ENCODE measurements at places on chromosomes 12 and 14.

- DNase-seq, result peak; percentile 25
Measured at GRCh38 chr12:52020539-52021336, 14.0 kb downstream of the TAMALIN start.

DNA sequence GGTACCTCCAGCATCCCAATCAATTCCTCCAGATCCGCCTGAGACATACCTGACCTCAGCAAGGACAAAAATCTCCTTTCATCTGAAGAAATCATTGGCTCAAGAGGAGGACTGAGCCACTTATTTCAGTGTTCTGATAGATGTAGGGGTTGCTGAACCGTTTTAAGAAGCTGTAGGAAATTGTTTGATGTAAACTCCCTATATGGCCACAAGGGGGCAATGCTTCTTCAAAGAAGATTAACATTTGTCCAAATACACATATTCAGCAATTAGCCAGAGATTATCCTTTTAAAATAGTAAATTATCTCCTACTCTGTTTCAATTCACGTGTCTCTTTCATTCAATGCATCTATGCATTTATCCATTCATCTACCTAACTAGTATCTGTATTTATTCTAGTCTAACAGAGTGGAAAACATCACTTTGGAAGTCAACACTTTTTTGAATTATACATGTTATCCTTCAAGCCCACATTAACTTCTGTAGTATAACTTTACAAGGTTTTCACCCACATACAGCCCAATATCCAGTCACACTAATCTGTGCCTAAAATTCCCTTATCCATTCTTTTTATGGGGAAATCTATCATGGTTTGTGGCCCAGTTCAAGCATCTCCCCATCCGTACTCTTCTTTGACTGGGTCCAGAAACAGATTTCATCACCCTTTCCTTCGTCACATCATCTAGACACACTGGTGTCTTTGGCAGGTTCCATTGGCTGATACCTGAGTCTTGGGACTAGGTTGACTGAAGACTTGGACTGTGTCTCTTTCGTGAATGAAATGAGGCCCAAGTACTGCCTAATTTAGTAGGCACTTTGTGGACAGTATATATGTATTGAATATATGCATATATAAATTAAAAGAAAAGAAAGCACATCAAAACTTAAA is 411.0 kb upstream of the OR4E1 start:
- DNase-seq, result no peak

- no peak for DNase-seq
Measured at GRCh38 chr12:114313910-114314309, 92.0 kb downstream of the TBX5 start.

- DNase-seq, result no peak
Measured at GRCh38 chr12:53747095-53747494, 4.7 kb downstream of the CISTR start.

GRCh38 chr12:41120211-41120610 is 67.9 kb upstream of the PDZRN4 start:
- peak; percentile 40 for DNase-seq

DNA sequence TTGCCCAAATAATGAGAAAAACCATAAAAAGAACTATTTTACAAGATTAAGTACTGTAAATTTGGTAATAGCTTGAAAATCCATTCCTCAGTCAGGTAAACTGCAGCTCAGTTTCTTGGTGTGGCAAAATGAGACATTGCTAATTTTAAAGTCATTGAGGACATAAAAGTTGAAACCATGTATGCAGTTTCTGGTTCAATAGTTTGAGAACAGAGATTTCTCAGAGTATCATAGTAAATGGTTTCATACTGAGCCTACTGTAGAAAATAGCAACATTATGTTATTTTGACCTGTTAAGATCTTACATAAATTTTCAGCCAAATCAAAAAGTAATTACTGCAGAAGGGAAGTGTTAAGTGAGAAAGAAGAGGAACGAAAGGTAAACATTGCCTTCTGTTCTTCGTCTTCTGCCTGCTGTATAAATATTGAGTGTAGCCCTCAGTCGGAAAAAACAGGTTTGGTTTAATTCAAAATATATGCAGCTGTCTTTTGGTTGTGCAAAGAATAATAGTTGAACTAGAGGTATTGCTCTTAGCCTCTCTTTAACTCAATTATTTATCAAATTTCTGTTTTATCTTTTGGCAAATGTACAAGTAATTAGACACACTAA is 119.6 kb downstream of the SYNE2 start:
- no peak for DNase-seq

DNA sequence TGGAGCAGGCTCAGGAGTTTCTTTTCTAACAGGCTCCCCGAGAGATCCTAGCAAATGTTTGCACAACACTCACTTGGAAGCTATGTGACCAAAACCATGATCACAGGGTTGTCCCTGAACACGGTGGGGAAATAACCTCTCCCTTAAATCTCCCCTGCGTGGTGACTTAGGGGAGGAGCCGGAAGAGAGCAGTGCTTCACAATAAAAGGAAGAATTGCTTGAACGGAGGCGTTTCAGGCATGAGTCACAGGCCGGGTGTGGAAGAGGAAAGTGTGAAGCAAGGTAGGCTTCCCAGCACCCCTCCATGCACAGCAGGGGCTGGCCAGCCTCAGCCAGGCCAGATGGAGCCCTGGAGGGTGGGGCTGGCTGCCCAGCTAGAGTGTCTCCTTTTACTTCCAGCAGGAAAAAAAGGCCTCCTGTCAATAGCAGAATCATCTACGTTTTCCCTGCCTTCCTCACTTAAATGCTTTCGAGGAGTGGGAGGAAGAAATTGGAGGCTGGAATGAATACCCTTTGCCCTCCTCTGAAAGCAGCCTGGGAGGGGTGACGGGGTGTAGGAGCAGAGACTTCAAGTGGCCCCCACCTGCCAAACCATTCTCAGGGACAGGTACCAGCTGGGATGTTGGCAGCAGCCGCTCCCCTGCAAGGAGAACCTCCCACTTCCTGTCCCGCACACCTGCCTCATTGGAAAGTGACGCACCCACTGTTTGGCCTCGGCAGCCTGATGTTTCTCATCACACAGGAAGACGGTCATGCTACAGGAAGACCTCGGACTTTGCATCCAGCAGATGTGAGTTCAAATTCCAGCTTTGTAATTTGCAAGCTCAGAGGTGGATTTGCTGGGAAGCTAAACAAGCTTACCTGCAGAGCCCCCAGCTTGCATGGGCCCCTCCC is 30.1 kb upstream of the PPP2R5C start:
- DNase-seq, result peak; percentile 86

DNA sequence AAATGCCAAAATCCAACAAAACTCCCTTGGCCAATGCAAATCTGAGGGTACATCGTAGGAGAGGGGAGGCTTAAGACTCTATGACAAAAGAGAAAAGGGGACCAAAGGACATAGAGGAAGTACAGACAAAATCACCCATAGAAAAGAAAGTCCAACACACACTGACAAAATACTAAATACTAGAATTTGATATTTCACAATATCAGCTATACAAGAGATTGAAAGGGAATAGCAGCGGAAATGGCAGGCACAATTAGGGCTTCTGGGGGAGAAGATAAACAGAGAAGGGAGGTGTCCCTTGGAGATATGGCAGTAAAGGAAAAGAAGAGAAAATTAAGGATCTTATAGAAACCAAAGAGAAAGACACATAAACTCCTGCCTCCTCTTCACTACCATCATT is 29.0 kb downstream of the ATP2B1 start:
- DNase-seq, result no peak

DNA sequence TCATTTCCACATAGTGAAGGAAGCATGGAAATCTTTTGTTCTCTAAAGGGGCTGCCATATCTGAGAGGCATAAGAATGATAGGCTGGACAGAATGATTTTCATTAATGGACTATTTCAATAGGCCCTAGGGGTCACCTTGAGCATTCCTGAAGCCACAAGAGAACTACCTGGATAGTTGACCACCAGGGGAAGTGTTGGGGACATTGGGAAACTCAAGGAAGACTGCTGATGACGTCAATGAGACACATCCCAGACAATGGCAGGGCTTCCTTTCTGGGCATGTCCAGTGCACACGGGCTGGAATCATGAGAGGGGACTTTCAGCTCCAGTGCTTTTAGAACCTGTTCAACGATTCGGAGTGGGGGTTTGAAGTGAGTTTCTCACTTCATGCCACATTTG is 48.8 kb upstream of the CHST11 start:
- DNase-seq, result no peak

- DNase-seq, result no peak
Measured at GRCh38 chr12:4114986-4115385, 158.6 kb upstream of the CCND2 start.

DNA sequence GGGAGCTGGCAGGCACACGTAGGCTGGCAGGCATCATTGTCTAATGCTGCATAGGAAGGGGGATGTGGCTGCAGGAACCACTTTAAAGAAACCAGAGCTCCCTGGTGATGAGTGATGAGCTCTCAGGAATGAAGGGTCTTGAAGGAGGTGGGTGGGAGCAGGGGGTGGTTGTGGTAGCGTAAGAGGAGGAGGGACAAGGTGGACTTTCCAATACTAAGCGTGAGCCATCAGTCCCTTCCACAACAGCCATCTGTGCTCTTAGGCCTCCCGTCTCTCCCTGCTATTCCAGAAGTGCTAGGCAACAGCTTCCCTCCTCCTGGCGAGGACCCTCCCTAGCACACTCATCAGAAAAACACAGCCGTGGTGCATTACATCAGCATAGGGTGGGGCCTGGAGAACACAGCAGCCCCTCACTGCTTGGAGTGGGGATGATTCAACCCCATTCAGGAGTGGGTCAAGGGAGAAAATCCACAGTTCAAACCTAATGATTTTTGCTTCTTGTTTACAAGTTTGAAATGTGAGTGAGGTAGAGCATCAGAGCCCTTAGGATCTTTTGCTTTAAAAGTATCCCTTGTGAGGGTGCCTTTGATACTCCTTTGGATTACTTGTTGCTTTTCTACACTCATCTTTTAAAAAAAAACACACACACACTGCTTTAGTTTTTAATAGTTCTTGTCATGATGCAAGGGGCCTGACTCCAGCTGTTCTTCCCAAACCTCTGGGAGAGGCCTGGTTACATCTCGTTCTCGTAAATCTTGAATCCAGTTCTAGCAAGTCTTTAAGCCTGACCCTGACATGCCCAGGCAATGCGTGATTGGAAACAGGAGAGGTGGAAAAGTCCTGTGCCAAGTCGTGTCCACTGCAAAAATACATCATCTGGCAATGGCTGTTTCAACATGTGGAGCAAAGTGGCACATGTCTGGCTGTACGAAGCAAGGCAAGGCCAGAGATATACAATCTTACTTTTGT is 356.4 kb upstream of the DDHD1 start:
- DNase-seq, result no peak

- DNase-seq, result no peak
Measured at GRCh38 chr12:116860263-116860662, 21.0 kb downstream of the HRK start.

- no peak for DNase-seq
Measured at GRCh38 chr12:62709311-62709710, 225.6 kb downstream of the PPM1H start.

GRCh38 chr12:89962648-89963047 is 254.0 kb upstream of the ATP2B1 start:
- no peak for DNase-seq

GRCh38 chr12:54560374-54560858 is 11.0 kb downstream of the PDE1B start:
- DNase-seq, result peak; percentile 48

DNA sequence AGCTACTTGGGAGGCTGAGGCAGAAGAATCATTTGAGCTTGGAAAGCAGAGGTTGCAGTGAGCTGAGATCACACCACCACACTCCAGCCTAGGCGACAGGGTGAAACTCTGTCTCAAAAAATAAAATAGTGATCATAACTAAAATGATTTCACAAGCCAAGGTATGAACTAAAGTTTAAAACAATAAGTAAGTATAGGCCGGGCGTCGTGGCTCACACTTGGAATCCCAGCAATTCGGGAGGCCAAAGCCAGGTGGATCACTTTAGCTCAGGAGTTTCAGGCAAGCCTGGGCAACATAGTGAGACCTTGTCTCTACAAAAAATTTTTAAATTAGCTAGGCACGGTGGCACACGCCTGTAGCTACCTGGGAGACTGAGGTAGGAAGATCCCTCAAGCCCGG is 27.4 kb downstream of the BLTP3B start:
- DNase-seq, result no peak

DNA sequence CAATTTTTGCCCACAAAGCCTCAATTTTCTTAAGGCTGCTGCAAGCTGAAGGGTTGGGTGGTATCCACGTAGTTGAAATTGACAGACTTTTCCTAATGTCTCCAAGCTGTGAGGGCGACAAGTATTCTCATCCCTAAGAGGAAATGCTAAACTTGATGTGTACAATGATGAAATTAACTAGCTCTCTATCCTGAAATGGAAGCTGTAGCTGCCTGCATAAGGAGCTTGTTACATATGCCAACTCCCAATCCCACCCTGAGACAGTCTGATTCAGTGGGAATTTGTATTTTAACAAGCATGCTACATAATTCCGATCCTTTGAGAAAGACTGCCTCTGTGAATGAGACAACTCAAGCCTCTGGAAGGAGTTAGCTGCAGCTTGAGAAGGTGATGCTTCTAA is 45.7 kb upstream of the MDM1 start:
- DNase-seq, result no peak

DNA sequence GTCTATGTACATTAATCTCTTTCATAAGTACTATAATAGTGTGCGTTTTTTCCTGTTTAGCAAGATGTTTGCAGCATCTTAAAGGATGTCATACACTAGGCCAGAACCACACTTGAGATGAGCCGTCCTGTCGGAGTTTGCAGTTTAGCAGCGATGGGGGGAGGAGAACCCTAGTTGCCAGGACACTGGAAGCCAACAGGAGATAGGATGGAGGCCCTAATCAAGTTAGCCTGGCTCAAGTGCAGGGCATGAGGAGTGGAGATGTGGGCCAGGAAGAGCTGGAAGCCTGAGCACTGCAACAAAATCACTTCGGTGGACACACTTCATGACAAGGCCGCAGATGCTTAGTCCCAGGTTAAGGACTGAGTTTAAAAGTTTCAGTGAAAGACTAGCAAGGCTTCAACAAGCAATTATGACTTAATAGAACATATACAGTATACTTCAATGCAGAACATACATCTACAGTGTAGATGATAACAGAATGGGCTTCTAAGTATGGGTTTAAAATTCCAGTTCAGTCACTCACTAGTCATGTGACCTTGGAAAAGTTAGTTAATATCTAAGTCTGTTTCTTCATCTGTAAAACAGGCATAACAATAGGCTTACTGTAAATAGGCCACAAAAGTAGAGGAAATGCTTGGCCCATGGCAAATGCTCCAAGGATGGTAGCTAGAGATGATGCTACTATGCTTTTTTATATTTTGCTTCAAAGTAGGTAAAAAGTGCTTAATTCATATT is 77.1 kb downstream of the PTPN21 start:
- DNase-seq, result no peak

- no peak for DNase-seq
Measured at GRCh38 chr12:65465766-65466547, 187.5 kb downstream of the MSRB3 start.

- DNase-seq, result no peak
Measured at GRCh38 chr12:122174155-122174845, at the start of gene IL31. TSS of gene IL31 (minus strand) at chr12:122174221. CDS start at chr12:122174172, 49 bp downstream.

GRCh38 chr12:13194401-13195110 is 2.0 kb upstream of the EMP1 start:
- no peak for DNase-seq

GRCh38 chr12:45988264-45988663 is 2.1 kb downstream of the SCAF11 start:
- DNase-seq, result no peak

All from NCI-H2081 treated with DMSO at 0.1 percent for 48 hours (cell line).